CD4-positive, CD25-positive, alpha-beta regulatory T cell (primary cell): ENCODE measurements at places on chromosomes 5 and 9.
A peak's percentile ranks its signal among the peaks of the same experiment; 100 is the strongest.

GRCh38 chr9:134395737-134396257 is 69.5 kb downstream of the RXRA start:
- DNase-seq = no peak

- DNase-seq = no peak
Observed at GRCh38 chr5:155004138-155004744, 9.3 kb upstream of the KIF4B start.

GRCh38 chr5:54611290-54611951 is 93.9 kb downstream of the SNX18 start:
- no peak for DNase-seq

DNA sequence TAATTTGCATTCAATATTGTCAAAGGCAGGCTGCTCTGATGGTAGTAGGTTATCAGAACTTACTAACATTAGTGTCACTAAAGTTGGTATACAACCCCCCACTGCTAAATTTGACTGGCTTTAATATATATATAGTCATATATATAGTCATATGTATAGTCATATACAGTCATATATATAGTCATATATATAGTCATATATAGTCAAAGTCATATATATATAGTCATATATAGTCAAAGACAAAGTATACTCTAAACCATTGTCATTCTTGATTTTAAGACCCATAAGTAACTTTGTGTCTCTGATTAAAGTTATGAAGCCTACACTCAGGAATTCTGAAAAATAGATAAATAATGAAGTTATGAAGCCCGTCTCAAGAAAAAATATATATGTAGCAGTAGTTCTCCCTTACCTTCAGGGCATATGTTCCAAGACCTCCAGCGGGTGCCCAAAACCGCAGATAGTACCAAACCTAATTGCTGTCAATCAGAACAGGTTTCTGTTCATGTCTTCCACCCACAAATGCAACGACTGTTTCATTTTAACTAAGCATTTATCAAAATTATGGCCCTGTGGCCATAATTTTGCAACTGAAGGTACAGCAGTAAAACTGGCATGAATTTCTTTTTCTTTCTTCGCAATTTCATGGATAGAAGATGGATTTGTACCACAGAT is 40.1 kb downstream of the TRPM6 start:
- no peak for DNase-seq

GRCh38 chr5:76701298-76701697 is 14.6 kb upstream of the F2R start:
- DNase-seq = no peak

DNA sequence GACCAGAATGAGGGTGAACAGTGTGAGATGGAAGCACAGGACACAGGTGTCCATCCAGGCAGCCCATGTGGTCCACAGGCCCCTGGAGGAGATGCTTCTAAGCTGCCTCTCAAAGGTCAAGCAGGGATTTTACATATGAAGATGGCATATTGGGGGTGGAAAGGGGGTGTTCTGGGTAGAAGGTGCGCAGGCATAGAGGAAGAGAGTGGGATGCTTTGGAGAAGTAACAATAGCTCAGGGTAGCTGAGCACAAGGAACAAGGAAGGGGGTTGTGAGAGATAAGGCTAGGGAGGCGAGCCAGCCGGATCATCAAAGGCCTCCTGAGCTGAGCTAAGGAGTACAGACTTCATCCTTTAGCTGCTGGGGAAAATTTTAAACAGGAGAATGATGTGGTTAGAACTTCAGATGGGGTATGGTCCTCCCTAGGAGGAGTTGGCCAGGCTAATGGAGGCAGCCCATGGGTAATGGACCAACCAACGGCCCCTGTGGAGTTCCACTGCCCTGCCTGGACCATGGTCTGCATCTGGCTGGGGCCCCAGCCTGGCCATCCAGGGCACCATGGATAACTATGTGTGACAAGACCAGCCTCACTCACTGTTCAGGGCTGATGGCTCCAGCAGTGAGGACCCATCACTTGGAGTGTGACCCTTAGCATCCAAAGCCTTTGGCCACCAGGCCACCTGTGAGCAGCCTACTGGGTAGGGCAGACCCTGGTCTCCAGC is 86.8 kb upstream of the TBC1D2 start:
- no peak for DNase-seq

- no peak for DNase-seq
Observed at GRCh38 chr5:82821846-82822633, 255.2 kb downstream of the TMEM167A start.

GRCh38 chr5:151628112-151628823 is 37.1 kb upstream of the FAT2 start:
- no peak for DNase-seq

GRCh38 chr9:14221558-14221957 is 92.4 kb downstream of the NFIB start:
- DNase-seq = no peak

DNA sequence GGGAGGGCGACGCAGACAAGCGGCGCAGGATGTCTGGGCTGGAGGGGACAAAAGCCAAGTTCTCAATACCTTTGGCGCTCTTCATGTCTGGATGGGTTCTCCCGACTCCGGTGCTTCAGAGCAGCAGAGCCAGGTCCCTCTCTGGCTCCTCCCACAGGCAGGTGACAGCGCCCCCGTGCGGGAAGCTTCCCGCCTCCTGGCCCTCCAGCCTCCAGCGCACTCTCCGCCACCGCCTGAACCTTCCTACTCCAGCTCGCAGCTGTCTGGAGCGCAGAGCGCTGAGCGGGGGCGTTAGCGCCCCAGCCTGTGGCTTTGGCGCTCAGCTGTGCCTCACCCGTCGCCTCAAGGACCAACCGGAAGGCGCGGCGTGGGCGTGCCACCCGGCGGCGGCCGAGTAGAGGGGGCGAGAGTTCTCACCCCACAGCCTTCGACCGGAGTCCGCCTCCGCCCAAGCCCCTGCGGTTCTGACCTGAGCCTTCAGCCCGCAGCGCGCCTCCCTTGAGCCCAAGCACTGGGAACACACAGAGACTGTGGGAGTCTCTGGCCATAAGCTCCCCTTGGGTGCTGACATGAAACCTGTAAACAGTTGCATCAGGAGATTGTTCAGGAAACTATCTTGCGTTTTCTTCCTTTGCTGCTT is at the start of gene SLCO4C1:
Gene SLCO4C1, minus strand, starts transcription at position 107 of the 640 bp plus-strand sequence. Its CDS starts 22 bp downstream, at position 85.
- peak; percentile 46 for DNase-seq

GRCh38 chr5:84249918-84250630 is 134.6 kb downstream of the EDIL3 start:
- DNase-seq = no peak

- DNase-seq = no peak
Observed at GRCh38 chr5:102922111-102922720, 167.1 kb downstream of the PAM start.

- no peak for DNase-seq
Observed at GRCh38 chr9:13127131-13127530, 152.4 kb downstream of the MPDZ start.

DNA sequence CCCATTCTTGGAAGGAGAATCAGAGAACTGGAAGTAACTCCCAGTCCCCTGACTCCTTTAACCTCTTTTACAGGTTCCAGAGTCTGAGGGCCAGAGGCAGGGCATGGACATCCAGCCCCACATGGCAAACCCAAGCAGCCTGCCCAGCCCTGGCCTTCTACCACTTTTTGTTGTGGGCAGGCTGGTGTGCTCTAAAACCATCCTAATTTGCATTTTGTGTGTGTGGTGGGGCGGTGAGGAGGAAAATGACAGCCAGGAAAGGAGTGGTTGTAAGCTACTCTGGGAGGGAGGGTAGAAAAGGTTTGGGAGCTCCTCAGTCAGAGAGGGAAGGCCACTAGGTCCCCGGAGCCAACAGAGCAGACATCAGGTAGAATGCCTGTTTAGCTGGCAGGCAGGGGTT is 90.6 kb downstream of the PSD2 start:
- DNase-seq = no peak

GRCh38 chr5:1543398-1544293 is 19.9 kb upstream of the LPCAT1 start:
- DNase-seq = no peak

GRCh38 chr5:134092875-134093274 is 21.6 kb upstream of the TCF7 start:
- DNase-seq = no peak

- no peak for DNase-seq
Observed at GRCh38 chr5:97624886-97625285, 441.8 kb upstream of the RIOK2 start.

DNA sequence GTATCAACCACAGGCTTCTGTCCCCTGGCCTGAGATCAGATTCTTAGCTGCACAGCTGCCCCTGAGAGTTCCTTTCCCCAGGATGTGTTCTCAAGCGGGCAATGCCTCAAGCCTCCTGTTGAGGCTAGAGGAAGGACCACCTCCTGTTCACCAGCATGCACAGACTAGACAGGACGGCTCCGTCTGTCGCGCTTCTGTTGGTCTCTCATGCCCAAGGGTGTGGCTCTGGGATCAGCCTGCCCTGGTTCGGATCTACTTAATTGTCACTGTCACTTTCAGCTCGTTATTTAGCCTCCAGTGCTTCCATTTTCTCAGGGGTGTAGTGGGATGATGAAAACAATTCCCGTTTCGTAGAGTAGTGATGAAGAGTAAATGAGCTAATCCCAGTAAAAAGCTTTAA is 103.1 kb downstream of the KCNIP1 start:
- no peak for DNase-seq

DNA sequence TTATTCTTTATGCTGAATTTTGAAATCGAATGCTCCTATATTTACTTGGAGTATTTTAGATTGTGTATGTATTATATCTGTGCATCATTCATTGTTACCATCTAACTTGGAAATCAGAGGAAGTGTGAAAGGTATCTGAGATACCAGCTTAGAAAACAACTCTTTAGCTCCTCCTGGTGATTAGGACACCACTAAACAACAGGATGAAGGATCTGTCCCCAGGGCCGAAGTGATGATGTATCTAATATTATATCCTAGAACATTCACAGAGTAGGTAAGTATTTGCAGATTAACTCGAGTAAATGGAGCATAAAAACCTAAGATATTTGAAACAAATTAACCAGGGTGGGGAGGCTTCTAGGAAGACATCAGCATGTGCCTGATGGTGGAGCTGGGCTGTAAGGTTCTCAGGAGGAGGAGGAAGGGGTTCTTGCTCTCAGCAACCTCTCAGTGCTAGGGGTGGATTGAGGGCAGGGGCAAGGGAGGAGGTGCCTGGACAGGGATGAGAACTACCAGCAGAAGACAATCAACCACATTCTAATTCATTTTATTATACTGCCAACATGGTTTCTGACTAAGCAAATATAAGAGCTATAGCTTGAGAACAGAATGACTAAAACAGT is 2.6 kb upstream of the NFIL3 start:
- no peak for DNase-seq

DNA sequence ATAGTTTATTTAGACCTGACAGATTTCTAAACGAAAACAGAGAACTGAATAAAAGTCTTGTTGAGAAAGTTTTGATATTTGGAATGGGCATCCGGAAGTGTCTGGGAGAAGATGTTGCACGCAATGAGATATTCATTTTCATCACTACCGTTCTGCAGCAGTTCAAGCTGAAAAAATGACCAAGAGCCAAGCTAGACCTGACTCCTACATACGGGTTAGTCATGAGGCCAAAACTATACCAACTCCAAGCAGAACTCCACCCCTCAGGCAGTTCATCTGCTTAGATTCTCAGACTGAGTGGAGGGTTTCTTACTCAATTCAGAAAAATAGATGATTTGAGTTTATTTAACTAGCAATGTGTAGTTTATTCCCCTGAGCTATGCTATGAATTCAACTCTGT is 95.4 kb upstream of the ANXA1 start:
- DNase-seq = no peak

DNA sequence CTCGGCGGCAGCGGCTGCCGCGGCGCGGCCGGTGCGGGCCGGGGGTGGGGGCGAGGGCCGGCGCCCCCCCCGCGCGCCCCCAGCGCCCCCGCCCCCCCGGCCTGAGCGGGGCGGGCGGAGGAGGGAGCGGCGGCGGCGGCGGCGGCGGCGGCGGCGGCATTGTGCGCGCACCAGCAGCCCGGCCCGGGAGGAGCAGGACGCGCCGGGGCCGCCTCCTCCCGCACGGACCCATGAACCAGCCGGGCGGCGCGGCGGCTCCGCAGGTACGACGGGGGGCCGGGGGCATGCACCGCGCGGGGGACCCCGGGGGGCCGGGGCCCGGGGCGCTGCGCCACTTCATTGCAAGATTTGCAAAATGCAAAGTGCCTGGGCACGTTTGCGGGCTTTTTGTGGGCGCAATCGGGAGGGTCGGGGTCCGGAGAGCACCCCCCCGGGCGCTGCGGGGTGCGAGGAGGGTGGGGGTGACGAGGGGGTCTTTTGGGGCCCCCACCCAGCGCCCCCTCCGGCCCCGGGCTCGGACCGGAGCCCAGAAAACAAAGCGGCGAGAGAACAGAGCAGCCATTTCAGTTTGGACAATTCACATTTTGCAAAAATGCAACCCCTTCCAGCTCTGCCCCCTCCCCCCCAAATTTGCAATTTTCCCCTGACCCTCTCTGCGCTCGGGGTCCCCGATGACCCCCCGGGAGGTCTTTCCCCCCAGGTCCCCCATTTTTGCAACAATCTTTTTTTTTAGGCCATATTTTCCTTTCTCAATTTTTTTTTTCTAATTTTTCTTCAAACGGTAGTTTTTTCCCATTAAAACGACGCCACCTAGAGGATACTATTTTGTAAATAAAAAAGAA is at the start of gene ZNF618:
Gene ZNF618, plus strand, starts transcription at position 159 of the 842 bp plus-strand sequence. Its CDS starts 72 bp downstream, at position 231.
- DNase-seq = no peak

GRCh38 chr9:94554078-94554438 is 825 bp upstream of the PCAT7 start:
- DNase-seq = no peak

GRCh38 chr5:131773805-131774204 is 23.0 kb downstream of the FNIP1 start:
- DNase-seq = no peak

DNA sequence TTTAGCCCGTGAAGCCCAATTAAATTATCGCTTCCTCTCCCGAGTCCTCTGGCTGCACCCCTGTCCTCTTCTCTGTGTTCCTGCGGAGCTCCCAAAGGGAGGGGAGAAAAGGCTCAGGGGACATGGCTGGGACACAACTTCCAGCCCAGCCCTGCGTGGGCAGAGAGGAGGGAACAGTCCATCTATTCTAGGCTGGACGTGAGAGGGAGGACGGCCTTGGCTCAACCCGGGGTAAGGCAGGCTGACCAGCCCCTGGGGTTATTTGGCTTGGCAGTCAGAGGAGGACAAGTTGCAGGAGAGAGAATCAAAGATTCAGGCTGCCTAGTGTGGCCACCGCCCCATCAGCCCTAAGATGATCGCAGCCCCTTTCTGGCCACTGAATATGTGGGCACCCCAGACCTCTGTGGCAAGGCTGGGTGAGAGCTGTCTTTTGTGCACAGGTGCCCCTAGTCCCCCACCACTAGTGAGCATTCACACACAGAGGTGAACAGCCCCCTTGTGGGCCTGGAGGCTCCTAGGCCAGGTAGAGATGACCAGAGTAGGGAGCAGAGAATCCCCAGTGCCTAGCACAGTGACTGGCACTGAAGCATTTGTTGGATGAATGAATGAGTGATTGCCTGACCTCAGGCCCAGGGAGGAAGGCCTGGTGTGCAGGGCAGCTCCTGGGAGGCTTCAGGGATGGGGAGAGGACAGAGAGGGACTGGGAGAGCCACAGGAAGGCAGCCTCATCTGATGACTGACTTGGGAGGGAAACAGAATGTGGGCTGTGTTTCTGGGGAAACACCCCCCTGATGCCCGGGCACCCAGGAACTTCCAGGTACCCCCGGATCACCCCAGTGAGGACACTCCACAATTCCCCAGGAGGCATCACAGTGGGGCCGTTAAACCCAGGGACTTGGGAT is 133.9 kb downstream of the C9orf50 start:
- DNase-seq = no peak

- no peak for DNase-seq
Observed at GRCh38 chr9:117796681-117797080, 92.5 kb downstream of the TLR4 start.

- DNase-seq = no peak
Observed at GRCh38 chr9:116378873-116379272, 225.3 kb downstream of the PAPPA start.

GRCh38 chr5:135437422-135437795 is 9.7 kb downstream of the DCANP1 start:
- DNase-seq = no peak
